ENCODE measurements at places on chromosomes 5 and 9.
A peak's percentile ranks its signal among the peaks of the same experiment; 100 is the strongest.

- no peak for DNase-seq
These were observed 18.7 kb upstream of the GRPEL2 start for GRCh38 chr5:149326611-149327010.

- no peak for DNase-seq
These were observed 280.4 kb downstream of the CAAP1 start for GRCh38 chr9:26612211-26612610.

DNA sequence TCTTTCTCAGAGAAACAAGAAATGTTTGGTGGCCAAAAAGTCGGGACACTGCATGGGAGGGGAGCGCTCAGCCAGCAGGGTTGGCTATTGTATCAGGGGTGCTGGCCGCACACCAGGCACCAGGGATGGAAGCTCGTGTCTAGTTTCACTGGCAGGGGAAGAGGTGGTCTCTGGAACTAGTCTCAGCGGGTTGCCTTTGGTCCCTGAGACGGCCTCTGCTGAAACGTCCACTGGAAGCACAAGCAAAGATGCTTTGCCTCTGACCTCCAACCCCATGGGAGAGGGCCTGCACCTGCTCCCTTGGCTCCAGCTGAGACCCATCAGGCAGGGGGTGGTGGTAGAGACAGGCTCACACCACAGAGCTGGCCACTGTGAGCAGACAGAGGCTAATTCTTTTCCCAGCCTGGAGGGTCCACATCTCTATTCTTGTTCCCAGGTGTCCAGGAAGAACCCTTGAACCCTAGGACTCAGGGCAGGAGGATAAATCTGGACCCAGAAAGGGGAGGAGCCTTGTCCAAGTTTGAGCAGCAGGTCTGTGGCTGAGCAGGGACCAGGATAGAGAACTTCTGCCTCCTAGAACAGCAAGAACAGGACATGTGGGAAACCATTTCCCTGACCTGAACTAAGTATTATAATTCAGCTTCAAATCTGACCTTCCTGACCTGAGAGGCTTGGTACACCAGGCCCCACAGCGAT lies 102.6 kb downstream of the RGS3 start:
- DNase-seq = no peak

GRCh38 chr5:179380211-179381035 lies 35.2 kb upstream of the ADAMTS2 start:
- DNase-seq = no peak

- DNase-seq = no peak
These were observed 117.8 kb upstream of the LHFPL2 start for GRCh38 chr5:78766412-78766762.

GRCh38 chr9:32554107-32554506 lies 1.7 kb upstream of the TOPORS start:
- DNase-seq = no peak

GRCh38 chr9:37292896-37293295 lies 129.6 kb upstream of the GRHPR start:
- no peak for DNase-seq

- no peak for DNase-seq
These were observed 26.4 kb downstream of the ANXA6 start for GRCh38 chr5:151130922-151131891.

DNA sequence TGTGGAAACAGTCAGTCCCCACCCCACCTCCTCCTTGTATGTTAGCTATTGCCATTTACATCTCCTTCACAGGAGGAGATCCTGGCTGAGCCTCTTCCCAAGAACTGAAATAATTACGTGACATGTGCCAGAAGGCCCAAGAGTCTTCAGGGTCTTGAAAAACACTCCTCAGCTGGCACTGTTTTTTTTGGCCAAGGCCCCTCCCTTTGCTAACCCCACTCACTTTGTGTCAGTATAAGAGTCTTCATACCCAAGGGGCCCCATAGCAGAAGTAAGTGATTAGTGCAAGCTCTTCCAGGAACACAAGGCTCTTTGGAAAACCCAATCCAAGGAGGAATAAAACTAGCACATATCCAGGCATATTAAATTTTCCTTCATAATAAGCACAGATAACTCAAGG lies 5.7 kb upstream of the LARP1 start:
- DNase-seq = no peak

GRCh38 chr9:34125681-34126206 lies 754 bp downstream of the DCAF12 start:
- DNase-seq = no peak

DNA sequence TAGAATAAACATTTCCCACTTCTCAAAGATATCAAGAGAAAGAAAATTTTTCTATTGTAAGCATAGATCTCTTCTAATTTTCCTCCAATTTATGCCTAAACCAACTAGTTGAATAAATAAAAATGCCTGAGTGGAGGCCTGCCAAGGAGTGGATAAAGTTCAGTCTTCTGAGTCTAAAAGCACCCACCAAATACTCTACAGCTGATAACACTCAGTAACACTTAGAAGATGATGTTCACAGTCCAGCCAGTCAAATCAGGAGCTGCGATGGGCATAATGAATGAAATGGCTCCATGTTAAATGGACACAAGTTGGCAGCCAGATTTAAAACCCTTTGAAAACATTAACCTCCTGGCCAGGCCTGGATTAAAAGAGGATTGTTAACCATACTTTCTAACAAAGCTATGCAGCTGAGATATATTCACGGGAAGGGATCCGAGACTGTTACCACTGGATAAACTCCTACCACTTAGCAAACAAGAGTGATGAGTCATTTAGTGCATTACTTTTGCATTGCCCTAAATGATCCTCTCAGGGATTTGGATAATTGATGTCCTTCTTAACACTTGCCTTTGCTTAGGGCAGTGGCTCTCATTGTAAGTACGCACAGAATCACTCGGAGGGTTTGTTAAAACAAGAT lies 63.7 kb upstream of the CCDC112 start:
- no peak for DNase-seq

- DNase-seq = no peak
These were observed 2.4 kb downstream of the TLE4 start for GRCh38 chr9:79574136-79574535.

DNA sequence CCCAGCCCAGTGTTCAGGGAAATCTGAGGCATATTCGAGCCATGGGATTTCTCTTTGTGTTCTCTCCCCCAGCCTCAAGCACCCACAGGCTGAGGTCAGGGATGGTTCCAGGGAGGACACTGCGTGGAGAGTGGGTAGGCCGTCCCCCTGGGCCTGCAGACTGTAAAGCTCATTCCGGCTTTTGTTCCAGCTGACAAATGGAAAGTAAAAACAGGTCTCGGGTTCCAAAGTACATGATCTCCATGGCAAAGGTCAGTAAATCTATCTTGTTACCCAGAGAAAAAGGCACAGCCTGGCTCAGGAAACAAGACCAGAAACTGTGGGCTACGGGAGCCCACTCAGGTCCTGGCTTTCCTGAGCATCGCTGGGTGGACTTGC lies 116.2 kb downstream of the ROR2 start:
- no peak for DNase-seq

- DNase-seq = no peak
These were observed 81.2 kb downstream of the GLDC start for GRCh38 chr9:6564360-6564759.

DNA sequence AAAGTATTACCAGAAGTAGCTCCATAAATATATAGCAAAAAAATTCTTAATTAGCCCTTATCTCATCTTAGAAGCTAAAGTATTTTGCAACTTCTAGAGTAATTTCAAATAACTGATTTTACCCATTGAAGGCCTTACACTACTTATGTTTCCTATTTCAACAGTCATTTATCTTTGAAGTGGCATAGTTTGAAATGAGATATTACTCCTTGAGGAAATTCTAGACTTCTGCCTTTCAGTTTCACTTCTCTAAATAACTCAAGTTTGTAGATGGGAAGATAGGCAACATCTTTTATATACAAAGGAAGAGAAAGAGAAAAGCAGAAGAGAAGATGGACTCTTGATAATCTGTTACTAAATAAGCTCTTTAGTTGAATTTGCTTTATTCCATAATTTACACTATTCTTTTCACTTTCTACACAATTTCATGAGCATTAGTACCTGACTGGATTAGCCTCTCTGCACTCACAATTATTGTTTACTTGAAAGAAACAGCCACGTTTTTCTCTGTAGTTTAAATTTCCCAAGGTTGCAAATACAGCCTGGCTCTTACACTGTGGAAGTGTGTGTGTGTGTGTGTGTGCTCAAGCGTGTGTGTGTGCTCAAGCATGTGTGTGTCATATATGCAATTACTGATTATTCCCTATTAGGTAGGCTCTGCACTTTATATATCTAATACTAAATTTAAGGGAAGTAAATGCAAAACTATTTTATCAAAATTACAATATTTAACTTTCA lies 60.6 kb upstream of the EMB start:
- no peak for DNase-seq

DNA sequence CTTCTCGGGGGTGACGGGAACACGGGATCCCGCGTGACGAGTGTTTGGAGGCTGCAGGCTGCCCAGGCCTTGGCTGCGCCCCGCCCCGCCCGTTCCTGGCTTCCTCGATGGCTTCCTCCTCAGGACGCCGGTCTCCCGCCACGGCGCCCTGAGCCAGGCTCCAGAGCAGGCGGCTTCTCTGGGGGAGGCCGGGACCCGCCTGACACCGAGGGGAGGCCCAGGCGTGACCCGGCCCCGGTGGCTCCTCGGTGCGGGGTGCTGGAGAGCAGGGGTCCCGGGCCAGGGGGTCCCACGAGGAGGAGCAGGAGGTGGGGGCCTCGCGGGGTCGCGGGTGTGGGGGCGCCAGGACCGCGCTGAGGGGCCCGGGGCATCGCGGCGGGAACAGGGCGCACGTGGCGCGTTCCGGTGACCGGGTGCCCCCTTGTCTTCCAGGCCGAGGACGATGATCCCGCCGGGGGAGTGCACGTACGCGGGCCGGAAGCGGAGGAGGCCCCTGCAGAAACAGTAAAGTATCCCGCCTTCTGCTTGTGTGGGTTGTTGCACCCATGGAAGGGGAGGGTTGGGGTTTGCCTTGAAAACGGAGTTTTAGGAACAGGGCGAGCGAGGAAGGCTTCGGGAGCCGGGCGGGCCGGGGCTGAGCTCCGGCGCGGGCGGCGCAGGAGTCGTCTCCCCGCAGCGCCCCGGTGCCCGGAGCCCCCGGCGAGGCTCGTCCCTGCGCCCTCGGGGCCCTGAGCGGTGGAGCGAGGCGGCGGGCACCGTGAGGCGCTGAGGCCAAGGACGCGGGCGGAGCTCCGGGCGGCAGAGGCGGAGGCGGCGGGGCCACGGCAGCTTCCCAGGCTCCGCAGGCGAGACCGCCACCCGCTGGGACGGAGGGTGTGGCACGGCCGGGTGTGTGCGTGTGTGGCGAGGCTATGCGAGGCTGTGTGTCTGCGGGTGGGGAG lies 22.2 kb downstream of the AHRR start:
- no peak for DNase-seq

DNA sequence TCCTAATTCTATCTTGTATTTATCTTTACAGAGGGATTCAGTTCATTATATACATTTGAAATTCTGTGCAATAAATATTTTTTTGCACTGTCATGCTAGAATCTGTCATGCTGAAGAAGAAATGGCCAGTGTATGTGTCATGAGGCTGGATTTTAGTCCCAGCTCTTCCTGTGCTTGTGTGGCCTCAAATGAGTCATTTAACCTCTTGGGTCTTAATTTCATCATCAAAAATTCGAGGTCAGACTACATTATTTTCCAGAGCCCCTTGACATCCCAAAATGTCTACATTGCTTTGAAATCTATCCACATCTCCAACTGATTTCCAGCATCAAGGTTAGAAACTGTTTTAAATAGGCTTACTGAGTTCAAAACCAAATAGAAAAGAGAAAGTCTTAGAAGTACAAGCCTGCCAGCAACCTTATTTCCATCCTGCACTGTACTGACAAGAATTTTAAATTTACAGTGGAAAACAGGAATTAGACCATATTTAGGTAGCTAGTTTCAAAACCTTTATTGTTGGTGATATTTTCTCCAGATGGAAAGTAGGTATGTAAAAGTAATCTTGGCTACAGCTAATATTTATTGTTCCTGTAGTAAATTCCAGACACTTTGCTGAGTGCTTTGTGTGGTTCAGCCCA lies 96.7 kb upstream of the MAMDC2 start:
- peak; percentile 57 for DNase-seq

DNA sequence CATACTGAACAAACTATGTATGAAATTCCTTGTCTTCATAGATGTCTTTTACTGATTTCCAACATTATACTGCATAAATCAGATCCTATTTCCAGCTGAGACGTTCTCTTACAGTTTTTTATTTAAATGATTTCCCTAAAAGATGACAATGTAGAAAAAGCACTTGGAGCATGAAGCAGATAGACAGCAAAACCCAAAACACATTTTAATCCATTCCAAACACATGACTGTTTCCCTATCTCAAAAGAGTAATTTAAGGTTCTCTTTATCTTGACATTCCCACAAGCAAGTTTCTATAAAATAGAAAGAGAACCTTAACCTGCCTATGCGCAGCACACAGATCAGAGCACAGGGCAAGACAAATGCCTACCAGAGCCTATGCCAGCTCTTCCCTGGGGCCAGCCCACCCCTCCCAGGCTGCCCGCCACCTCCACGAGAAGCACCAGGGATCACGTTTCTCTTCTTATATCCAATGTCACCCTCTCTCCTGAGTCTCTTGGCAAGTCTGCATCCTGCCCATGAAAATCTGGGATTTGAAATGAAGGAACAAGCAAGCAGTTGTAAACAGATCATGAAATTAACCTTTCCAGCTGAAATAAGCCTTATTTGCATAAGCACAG lies 52.4 kb downstream of the RETREG1 start:
- no peak for DNase-seq

DNA sequence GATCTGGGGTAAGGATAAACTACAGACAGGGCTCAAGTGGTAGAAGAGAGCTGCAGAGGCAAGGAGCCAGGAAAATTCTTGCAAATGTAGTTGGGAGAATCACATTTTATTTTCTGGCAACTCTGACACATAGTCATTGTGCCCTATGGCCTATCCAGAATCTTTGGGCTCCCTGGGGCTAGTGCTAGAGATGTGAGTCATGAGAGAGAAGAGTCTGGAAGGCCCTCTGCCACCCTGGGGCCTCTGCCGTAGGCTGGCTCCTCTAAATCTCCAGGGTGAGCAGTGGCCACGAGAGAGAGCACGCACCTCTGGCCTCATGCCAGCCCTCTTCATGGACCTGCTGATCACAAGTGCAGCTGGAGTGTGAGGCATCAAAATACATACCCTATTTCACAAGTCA lies 74.3 kb upstream of the SSBP2 start:
- DNase-seq = peak; percentile 81

GRCh38 chr5:108749128-108749861 lies 1.6 kb downstream of the FER start:
- DNase-seq = no peak
